ENCODE measurements at places on chromosomes 4 and X.

DNA sequence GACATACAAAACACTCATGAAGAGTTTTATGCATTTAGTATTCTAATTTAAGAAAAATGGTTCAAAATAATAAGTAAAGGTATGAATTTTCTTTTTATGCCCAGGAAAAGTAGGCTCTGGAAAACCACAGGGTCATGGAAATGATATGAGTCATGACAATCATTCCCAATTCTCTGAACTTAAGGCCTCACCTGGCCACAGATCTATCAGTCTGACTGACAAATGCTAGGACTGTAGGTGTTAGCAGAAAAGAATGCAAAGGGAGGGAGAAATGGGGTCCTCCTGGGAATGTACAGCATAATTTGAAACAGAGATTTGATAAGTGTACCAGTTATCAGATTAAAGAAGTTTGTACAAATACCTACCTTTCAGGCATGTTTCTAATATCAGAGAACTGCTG lies 270.5 kb upstream of the ARSJ start:
- DNase-seq: no peak

- no peak for DNase-seq
Observed at GRCh38 chrX:131729295-131729694, 185.4 kb downstream of the OR13H1 start.

DNA sequence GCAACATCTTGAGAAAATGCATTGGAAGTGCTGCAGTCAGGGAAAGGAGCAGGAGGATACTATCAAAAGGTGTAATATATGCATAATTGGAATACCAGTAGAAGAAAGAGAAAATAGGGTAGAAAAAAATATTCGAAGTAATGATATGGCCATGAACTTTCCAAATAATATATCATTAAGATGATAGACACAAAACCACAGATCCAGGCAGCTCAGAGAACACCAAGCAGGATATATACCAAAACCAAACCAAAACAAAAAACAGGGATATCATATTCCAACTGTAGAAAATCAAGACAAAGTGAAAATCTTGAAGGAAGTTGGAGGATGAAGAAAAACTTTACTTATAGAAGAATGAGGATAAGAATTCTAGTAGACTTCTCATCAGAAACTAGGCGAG lies 9.7 kb upstream of the POLA1 start:
- no peak for DNase-seq

DNA sequence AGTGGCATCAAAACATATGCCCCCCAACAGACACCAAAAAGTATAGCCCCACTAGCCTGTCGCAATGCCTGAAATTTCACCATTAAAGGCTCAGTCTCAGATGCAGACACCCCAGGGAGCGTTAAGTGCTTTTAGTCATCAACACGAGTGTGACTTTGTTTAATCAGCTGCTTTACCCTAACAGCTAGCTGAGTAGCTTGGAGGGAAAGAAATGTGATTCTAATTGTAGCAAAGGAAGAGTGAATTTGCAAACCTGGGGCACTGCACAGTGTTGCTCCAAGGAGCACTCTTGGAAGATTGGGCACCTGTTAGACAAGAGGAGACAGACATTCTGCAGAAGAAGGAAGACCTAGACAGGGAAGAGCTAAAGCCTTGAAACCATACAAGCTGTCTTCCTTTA lies 145.1 kb downstream of the BEND2 start:
- no peak for DNase-seq

DNA sequence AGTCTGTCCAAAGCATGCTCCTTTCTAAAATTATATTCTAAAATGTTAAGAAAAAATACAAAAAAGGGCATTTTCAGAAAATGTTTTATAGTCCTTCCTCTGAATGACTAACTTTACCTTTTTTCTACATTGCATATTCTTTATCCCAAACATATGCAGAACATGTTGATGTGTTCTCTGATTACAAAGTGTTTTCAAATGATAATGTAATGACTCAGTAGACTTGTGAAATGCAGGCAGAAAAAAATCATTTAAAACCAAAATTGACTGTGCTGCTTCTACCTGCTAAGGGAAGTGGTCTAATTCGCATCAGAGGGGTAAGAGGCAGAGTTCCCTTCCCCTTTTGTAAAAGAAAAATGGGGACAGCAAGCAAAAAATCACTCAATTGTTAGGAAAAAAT lies 22.7 kb upstream of the YTHDC1 start:
- DNase-seq: no peak

DNA sequence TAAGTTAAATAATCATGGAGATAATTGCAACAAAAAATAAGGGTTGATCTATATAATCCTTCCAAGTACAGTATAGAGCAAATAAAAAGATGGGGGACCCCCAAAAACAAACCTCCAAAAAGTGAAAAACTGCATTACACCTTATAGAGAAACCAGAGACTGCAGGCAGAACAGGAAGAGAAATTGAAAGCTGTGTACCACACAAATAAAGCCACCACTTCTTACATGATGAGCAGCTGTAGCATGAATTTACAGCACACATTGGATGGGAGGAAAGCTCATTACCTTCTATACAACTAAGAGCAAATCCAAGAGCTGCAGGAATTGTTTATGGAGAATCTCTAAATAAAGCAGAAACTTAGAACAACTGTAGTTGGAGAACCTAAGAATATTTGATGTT lies 152.4 kb upstream of the PDE5A start:
- no peak for DNase-seq

- no peak for DNase-seq
Observed at GRCh38 chr4:74235135-74235534, 73.1 kb upstream of the EPGN start.

DNA sequence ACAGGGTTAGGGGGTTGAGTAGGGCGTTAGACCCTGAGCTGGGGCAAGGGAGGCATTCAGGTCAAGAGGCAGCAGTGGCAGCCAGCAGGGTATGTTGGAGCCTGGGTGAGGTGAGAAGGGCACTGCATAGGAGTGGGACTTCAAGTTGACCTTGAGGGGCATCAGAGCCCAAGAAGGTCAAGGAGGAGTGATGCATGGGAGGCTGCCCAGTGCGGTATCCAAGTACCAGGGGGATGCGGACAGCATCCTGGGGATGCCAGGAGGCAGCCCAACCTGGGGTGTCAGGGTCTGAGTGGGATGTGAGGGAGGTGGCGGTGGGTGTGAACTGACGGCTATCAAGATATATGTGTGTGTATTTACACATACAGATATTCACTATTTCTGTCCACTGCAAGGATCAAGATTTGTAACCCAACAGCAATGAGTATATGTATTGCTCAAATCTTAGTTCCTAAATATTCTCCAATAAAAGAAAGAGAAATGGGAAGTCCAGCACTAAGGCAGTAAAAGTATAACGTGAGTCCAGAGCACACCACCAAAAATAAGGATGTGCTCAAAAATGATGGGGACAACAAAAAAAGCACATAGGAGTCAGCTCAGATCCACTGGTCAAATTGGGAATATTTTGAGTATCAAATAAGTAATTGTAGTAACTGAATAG lies 9.8 kb upstream of the DCLK2 start:
- DNase-seq: no peak

DNA sequence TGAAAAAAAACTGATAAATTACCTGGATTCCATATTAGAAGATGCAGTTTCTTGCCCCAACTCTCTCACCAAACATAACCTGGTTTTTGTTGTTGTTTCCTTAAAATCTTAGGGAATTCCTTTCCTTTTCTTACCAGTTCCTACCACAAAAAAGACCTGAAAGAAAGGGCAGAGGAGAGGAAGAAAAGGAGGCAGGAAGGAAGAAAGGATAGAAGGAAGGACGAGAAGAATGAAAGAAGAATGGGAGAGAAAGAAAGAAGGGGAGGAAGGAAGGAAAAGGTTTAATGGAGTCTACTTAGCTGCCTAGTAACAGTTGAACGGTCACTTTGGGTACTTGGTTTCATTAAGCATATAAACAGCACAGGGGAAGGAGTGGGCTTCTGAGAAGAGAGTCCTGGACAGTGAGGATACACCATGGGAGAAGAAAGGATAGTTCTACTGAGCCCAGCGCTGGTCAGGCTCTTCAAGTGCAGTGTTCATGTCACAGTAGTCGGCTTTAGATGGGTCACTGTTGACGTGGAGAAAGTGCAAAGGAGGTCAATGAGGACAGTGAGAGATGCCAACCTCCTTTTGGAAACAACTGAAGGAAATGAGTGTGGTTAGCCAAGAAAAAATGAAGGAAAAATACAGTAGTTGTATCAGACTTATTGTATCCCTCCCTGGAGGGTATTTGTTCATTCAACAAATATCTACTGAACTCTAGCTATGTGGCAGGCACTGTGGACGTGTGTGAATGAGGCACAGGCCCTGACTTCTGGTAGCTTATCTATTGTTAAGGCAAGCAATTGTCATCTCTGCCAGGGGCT lies 1.1 kb upstream of the CHIC2 start:
- no peak for DNase-seq

GRCh38 chr4:181966104-181966551 lies 277.1 kb upstream of the TENM3 start:
- DNase-seq: no peak

- DNase-seq: no peak
Observed at GRCh38 chrX:17710871-17711301, 26.4 kb upstream of the SCML1 start.

DNA sequence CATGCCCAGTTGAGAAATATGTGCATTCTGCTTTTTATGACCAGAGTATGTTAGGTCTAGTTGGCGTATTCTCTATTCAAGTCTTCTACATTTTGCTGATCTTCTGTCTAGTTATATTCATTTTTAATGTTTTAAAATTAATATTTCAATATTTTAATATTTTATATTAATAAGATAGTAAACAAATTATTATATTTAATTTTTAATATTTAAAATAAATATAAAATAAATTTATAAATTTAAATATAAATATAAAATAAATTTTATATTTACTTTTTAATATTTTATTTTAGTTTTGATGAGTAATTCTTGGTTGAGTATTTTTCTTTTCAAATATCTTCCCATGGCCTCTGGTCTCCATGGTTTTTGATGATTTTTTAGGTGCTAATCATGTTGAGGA lies 123.8 kb downstream of the GABRA2 start:
- DNase-seq: no peak

DNA sequence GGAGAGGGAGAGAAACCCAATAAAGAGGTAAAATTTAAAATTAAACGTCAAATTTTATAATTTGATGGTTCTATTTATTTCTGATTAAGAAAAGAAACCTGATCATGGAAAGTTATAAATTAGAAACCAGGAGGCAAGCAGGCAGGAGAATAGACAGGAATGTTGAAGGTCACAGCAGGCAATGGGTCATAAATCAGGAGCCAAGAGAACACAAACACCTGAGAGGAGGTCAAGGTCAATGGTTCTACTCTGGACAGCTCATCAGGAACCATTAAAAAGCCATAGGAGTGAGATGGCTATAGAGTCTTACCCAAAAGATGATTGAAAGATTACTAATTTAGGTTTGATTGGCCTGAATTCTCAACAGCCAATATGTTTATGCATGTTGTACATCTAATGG lies 126.9 kb upstream of the HCCS start:
- no peak for DNase-seq

DNA sequence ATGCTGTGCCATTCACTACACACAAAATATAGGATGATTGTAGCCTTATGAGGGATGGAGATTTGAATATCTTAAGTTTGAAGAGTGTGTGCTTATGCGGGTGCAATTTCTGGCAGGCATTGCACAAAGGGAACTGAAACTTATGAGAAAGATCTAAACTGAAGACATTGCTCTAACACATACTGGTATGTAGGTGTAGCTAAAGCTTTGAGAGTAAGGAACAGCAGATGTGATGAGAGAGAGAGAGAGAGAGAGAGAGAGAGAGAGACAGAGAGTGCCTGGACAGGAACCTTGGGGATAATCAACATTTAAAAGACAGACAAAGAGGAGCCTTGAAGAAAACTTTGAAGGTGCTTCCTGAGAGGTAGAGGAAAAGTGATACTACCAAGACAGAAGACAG lies 379.7 kb downstream of the SPRY1 start:
- no peak for DNase-seq

- no peak for DNase-seq
Observed at GRCh38 chrX:53223955-53224859, 800 bp downstream of the KDM5C start.

- no peak for DNase-seq
Observed at GRCh38 chr4:48109413-48110263, 24.4 kb downstream of the TXK start.

- no peak for DNase-seq
Observed at GRCh38 chr4:67550857-67551256, 5.6 kb upstream of the CENPC start.

DNA sequence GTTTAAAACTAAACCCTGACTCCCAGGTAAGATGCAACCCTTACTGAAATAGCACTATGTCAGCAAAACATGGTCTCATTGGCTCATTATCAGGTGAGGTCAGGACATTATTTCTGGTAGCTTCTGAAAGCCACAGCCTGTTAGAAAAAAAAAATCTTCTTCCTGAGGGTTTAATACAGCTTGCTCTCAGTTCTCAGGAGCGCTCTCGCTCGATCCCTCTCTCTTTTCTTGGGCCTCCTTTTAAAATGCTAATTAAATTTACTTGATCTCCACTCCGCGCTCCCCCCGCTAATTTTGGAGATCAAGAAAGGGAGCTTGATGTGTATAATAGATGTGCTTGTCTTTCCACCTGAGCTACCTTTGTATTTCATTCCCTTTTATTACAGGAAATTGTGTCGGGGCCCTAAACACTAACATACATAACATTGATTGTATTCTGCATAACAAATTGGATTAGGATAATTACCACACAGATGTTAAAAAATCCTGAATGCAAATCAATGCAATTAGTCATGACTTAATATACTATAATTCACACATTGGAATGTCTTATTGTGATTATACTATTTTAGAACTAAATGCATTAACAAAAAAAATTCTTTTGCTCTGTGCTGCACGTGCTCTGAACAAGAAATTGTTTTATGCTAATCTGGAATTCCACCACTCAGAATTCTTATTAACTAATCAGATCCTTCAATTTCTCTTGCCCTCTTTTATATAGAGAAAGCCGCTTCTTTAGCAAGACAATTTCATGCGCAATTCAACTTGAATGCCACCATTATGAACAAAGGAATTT lies 101.6 kb upstream of the TEX13D start:
- DNase-seq: no peak

DNA sequence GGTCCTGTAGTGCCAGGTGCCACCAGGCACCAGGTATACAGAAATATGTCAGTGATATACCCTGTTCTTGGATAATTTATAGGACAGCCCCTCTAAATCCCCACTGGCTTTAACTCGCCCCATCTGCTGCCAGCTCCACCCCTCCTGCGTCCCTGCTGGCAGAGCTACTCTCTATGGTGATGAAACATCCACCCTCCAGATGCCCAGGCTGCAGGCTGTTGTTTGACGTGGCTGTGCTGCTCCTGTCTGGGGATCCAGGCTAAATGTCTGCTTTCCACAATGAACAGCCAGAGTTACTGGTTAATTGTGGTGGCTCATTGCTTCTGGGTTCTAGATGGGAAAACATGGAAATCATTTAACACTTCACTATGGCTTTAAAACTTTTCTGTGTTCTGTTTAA lies 12.9 kb downstream of the NHSL2 start:
- DNase-seq: no peak
